ENCODE measurements at places on chromosomes 16 and 17. TPM values are rescaled to one million over a fixed set of nuclear protein-coding genes. Genes with fewer than 3 reads are reported as not detected.

Gene GJD3
- 1.2 TPM for total RNA-seq

Gene SIAH1
- total RNA-seq, result 14.7 TPM

Gene CLEC18A
- not detected for total RNA-seq

Gene KRTAP4-6
- total RNA-seq, result not detected

Gene PMP22
- total RNA-seq, result 324 TPM

Gene SLC26A11
- total RNA-seq, result 12.1 TPM

Gene ZSCAN10
- total RNA-seq, result not detected

Gene HS3ST2
- total RNA-seq, result not detected

Gene TUBG2
- 26.1 TPM for total RNA-seq

Measured in A549 treated with CpdA at 1 μM for 4 hours (cell line).